ENCODE measurements at places on chromosomes 1 and 21.

DNA sequence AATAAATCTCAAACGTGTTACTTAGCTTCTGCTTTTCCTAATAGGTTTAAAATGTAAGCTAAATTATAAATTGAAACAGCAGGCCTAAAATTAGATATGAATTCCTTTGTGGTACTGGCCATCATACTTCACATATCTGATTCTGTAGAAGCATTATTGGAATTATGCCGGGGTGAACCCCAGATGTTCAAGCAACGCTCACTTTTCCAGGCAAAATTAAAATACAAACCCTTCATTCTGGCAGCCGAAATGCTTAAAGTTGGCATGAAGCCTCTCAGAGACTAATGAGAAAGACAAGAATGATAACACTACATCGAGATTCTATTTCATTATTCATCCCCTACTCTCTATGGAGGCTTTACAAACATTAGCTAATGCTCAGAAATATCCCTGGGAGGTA is 1352.7 kb upstream of the ADGRL2 start:
- no peak for DNase-seq

DNA sequence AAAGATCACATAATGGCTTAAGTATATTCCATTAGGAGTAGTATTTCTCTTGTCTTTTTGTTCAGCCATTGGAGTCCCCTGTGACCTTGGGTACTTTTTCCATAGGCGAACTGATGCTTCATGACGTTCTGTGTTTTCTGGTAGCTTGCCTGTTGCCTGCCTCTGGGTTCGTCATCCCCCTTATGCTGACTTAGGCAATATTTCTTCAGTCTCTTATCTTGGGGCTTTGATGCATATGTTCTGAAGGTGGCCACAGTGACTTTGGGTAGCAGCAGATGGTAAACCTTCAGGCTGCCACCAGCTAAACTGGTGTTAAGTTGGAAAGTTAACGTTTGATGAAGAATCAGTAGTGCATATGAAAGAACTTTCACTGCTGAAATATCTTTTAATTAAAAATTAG is 170.2 kb downstream of the RPS6KC1 start:
- no peak for DNase-seq

DNA sequence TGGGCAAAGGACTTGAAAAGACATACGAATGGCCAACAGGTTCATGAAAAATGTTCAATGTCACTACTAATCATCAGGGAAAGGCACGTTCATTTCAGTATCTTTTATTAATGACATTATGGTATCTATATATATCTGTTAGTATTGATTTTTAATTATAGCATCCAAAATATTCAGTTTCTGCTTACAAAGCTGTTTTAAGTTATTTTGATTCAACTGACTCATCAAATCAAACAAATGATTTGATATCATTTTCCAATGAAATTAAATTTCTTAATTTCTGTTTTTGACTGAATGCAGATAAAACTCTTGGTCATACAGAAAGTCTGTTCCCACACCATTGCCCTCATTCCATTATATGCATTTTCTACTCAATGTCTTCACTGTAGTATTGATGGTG is 315.9 kb downstream of the PDE4B start:
- DNase-seq, result no peak

- DNase-seq, result no peak
Observed at GRCh38 chr21:46633566-46633965, 1.9 kb upstream of the PRMT2 start.

DNA sequence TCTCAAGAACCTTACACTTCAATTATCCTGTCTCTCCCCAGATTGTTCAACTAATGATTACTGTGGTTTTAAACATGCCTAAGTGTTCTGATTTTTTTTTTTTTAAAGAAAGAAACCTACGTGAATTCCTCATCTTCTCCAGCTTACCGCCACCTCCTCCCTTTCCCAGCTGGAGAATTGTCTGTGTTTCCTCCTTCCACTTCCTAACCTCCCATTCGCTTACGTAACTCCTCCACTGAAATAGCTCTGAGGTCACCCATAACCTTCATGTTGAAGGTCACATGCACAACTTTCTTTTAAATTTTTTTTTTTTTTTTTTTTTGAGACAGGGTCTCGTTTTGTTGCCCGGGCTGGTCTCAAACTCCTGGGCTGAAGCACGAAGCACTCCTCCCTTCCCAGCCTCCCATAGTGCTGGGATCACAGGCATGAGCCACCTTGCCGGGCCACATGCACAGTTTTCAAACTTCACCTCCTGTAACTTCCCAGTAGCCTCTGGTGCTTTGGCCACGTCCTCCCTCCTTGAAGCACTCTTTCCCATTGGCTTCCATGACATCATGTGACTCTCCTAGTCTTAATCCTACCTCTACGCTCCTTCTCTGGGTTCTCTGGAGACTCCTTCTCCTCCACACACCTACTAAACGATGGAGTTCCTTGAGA is 9.8 kb upstream of the CAPZB start:
- DNase-seq, result no peak

DNA sequence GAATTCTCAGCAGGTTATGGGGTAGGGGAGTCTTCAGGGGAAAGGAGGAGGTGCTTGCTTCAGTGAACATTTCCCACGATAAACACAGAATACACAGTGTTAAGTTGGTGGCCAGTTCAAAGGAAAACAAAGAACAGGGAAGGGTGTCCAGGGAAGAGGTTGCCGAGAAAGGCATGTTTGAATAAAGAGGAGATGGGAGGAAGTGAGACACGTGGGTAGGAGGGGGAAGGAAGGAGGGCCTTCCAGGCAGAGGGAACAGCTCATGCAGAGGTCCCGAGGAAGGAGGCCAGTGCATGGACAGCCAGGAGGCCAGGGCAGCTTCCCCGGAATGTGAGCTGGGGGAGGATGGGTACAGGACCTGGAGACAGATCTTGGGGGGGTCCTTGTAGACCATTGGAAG is 130.3 kb upstream of the TMEM51 start:
- no peak for DNase-seq

- no peak for DNase-seq
Observed at GRCh38 chr1:58660105-58660504, 39.8 kb downstream of the MYSM1 start.

DNA sequence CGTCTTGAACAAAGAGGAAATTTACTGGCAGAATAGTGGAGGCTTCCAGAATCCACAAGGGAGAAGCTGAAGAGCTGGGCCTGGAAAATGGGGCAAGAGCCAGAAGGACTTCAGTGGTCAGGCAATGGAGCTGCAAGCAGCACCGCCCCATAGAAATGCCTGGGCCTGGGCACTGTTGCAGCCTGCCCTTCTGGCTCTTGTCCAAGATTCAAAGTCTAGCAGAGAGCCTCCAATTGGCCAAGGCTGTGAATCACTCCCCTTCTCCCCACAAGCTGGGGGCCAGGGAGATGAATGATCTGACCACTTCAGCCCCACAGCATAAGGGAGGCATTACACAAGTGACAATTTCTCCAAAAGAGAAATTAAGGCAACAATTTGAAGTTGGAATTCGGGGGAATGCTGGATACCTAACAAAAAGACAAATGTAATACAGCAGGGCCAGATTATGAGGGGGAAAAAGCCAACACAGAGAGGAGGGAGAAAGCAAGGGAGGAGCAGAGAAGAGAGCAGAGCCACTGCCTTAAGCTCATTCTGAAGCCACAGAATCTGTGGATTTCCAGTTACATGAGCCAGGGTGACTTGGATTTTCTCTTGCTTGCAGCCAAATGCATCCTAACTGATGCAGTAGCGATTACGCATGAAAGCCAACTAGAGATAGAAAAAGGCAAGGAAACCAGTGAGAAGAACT is 80.3 kb downstream of the LRIG2 start:
- no peak for DNase-seq

- DNase-seq, result no peak
Observed at GRCh38 chr1:180156201-180156600, 1.5 kb downstream of the QSOX1 start.

DNA sequence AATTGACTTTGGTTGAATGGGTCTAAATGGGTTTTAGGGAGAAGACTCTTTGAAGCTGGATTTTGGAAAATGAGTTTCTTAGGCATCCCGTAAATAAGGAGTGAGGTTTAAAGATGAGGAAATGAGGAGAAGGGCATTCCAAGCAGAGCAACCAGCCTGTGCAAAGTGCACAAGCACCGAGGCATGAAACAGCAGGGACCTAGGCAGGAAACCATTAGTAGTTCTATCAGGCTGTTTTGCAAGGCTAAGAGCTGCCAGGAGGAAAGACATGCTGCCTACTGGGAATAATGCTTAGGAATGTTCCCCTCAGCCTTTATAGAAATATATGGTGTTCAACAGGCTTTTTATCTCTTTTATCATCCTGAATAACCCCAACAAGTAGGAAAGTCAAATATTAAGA is 153.1 kb upstream of the FGGY start:
- DNase-seq, result no peak

DNA sequence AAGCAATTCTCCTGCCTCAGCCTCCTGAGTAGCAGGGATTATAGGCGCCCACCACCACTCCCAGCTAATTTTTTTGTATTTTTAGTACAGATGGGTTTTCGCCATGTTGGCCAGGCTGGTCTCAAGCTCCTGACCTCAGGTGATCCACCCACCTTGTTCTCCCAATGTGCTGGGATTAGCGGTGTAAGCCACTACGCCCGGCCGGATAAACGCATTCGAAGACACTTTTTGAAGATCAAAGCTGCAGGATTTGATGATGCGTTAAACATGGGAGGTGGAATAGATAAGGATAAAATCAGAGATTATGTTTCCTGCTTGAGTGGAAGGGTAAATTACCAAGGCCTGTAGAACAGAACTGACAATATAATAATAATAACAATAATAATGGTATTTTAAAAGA is 389.4 kb upstream of the POU3F1 start:
- DNase-seq, result no peak

DNA sequence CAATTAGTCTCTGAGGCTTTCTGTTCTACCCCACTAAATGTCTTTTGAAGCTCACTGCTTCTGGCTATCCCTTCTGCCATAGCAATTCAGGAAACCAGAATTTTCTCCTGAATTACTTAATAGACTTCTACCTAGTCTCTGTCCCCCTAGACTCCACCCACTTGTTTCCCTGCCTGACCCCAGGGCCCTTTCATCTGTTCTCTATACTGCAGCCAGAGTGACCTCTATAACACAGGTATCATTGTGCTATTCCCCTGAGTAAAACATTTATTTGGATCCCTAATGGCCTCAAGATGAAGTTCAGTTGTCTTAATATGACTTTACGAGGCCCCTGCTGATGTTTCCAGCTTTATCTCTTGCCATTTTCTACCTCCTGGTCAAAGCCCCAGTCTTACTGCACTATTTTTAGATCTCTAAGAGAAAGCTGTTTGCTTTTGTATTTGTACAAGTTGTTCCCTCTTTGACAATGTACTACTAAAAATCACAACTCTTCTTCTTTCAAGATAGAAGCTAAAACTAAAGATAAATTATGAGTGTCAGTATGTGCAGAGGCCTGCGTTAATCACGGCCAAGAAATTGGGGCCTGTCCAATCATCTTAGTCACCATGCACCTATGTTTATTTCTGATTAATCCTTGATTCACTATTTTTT is 54.5 kb downstream of the ATP1B1 start:
- no peak for DNase-seq

- DNase-seq, result no peak
Observed at GRCh38 chr1:171372418-171373084, 58.6 kb downstream of the FMO4 start.

DNA sequence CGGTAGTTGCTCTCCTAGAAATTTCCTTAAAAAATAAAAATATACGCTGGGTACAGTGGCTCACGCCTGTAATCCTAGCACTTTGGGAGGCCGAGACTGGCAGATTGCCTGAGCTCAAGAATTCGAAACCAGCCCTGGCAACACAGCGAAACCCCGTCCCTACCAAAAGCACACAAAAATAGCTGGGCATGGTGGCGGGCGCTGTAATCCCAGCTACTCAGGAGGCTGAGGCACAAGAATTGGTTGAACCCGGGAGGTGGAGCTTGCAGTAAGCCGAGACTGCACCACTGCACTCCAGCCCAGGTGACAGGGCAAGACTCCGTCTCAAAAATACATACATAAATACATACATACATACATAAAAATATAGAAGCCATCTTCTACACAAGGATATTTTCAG is 262.8 kb downstream of the AKT3 start:
- no peak for DNase-seq

GRCh38 chr1:89143484-89143883 is 17.6 kb upstream of the GBP2 start:
- no peak for DNase-seq

DNA sequence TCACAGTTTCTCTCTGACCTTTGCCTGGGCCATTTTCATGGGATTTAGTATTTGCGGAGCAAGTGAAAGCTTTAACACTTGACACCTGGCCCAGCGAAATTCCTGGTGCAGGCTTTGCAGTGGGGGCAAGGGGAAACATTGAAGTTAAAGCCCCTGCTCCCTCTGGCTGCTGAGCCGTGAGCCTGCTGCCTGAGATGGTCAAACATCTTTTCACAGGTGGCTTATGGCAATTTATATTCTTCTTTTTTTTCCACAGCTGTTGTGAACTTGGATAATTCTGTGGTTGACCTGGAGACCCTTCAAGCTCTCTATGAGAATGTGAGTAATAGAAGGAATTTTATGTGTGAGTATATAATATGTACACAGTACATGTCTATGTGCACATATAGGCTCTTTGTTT is 202.9 kb downstream of the FMN2 start:
- no peak for DNase-seq

All from GM19239 (cell line).